ENCODE measurements at places on chromosomes 6 and 20.

DNA sequence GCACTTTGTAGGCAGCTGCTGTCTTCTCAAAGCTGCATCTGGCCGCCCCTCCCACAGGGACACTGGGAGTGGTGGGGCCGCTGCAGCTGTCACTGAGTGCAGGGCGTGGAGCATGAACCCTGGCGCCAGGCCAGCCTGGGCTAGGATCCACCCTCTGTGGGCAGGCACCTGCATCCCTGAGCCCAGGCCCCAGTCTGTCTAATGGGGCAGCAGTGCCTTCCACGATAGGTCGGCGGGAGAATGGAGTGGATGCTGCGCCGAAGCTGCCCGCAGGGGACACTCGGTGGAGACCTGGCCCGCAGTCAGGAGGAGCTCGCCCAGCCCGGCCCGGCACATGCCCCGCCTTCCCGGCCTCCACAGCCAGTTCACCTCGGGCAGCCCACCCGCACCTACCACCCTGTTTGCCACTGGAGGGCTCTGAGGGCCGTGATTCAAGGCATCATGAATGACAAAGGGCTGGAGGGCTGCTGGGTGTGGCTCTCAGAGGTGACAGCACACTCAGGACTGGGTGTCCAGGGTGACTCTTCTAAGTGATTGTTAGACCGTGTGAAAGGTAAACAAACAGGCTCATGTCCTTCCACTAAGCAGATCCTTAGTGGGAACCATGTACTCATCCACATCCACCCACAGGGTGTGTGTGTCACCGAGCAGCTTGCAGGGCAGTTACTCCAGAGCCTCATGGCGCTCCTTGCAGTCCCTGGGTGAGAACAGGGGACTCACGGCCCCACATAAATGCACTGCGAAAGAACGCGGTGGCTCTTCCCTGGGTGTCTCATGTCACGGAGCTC is 133.9 kb downstream of the AGPAT4 start:
- peak; percentile 36 for DNase-seq

DNA sequence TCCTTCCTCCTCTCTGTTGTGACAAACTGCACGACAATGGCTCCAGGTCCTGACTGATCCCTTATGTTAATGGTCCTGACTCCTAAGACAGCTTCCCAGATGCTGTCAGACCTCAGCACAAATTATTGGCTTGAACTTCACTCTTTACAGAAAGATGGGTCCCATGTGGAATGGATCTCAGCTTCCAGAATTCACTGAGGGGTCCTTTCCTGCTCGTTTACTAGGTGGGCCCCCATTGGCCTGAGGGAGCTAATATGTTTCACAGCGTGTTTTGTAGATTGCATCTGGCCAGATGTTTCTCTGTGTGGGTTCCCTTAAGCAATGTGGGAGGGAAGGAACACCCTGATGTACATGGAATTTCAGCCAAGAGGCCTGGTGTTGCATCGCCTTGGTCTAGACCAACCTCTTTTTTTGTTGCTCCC is 826.6 kb downstream of the MAFB start:
- no peak for DNase-seq

DNA sequence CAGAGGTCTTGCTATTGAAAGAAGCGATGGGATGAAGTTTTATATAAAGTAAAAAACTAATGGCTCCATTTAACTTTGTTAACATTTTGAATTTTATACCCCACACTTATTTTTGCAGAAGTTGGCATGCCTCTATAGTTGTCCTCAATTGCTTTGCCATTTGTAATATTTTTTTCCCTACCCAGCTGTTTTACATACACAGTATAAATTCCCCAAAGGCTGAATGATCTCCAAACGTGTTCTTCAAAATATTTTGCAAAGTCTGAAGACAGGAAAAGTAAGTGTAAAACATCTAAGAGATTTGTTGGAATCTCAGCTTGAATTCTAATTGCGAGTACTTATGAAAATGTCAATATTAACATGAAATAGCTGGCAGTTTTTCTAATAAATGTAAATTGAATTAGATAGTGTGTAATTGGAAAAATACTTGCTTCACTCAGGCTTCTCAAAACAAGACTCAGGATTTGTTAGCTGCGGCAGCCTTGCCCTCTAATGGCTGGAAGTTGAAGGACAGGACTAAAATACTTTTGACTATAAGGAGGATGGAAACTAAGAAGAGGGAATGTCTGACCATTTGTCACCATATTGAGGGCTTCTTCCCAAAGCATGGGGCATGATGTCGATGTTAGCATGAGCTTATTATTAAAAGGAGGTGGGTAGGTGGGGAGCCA is 226.8 kb downstream of the UST start:
- DNase-seq = no peak

DNA sequence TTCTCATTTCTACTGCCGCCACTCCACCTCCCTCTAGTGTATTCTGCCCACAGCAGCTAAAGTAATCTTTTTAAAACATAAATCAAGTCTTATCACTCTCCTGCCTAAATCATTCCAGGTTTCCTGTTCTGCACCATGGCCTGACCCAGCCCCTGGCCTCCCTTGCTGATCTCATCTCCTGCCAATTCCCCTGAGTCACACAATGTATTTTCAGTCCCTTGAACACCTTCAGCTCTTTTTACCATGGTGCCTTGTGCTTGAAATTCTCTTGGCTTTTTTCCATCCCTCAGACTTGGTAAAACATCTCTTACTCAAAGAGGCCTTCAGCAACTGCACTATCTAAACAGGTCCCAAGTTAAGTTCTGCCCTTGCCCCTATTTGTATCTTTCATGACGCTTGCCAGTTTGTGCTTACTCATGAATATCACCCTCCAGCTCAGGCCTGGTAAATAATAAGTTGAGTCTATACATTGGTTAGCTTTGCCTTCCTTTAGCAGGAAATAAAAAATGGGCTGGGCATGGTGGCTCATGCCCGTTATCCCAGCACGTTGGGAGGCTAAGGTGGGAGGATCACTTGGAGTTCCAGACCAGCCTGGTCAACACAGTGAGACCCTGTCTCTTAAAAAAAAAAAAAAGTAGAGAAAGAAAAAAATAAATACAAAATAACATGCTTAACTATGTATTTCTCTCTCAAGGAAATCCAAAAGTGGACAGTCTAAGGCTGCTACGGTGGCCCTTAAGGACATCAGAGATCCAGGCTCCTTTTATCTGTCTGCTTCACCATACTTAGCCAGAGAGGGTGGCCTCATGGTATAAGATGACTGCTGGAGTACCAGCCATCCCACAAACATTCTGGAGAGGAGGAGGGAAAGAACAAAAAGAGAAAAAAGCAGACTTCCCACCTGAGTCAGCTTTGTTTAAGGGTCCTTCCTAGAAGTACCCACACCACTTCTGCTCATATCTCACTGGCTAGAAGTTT is 62.2 kb downstream of the ARFGEF2 start:
- no peak for DNase-seq

DNA sequence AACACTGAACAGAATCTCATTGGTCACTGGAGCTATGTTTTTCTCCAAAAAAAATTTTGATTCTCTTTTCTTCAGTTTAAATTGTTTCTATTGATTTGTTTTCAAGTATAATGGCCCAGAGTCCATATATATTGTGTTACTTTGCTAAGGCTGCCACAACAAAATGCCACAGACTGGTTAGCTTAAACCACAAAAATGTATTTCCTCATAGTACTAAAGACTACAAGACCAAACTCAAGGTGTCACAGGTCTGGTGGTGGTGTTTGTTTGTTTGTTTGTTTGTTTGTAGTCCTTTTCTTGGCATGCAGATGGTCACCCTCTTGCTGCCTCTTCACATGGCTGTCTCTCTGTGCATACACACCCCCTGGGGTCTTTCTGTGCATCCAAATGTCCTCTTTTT is 34.0 kb downstream of the BMP5 start:
- no peak for DNase-seq

DNA sequence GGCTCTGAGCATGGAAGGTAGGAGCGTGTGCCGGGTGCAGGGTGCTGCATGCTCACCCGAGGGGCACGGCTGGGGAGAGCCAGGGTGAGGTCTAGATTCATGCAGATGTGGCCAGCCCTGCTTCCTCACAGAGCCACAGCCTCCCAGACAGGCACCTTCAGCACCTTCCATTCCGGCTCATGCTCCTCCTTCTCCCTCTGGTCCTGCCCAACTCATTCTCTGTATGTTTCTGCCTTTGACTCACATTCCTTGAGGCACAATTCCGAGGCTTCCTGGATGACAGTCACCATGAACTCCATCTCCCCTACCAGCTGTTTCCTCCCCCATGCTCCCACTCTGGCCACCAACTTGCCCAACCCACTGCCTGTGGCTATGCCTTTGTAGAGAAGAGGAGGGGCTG is 35.4 kb downstream of the DACT2 start:
- no peak for DNase-seq

DNA sequence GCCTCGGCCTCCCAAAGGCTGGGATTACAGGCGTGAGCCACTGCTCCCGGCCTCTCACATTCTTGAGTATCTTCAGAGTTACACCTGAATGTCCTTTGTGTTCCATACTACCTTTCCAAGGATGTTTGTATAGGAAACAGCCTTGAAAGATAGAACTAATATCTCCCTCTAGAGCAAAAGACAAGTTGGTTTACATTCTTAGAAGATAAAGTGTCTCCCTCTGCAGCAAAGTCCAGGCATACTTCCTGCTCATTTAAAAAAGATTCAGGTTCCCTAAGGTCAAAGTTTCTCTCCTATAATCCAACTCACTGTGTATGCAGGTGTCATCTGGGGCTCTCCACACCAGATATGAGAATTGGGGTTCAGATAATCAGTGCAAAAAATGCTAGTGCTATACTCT is 224.4 kb downstream of the TPBG start:
- DNase-seq = no peak

- DNase-seq = no peak
Measured at GRCh38 chr6:14361297-14361696, 243.7 kb downstream of the CD83 start.

GRCh38 chr6:83403191-83403590 is 27.7 kb downstream of the ME1 start:
- DNase-seq = no peak

GRCh38 chr20:56736285-56736857 is 107.3 kb downstream of the TFAP2C start:
- DNase-seq = no peak

DNA sequence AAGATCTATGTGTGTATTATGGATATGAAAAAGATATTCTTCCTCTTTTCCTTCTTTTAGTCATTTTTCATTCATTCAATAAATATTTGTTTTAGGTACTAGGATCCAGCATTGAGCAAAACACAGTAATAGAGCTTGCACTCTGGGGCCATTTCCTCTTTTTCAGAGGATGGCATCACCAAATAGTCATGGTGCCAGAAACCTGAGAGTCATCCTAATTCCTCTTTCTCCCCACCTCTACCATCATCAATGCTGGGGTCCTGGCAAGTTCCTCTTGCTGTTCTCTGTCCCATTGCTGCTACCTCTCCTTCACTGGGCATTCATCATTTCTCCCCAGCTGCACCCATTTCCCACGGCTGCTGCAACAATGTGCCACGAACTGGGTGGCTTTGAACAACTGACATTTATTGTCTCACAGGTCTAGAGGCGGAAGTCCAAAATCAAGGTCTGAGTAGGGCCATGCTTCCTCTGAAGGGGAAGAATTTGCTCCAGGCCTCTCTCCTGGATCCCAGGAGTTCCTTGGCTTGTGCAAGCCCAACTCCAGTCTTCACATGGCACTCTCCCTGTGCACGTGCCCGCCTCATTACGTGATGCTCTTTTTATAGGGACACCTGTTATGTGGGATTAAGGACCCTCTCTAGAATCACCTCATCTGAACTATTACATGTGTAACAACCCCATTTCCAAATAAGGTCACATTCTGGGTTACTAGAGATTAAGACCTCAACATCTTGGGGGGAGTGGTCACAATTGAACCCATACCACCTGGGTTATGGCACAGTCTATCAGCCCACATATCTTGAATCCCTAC is 9.5 kb upstream of the IGF2R start:
- no peak for DNase-seq

DNA sequence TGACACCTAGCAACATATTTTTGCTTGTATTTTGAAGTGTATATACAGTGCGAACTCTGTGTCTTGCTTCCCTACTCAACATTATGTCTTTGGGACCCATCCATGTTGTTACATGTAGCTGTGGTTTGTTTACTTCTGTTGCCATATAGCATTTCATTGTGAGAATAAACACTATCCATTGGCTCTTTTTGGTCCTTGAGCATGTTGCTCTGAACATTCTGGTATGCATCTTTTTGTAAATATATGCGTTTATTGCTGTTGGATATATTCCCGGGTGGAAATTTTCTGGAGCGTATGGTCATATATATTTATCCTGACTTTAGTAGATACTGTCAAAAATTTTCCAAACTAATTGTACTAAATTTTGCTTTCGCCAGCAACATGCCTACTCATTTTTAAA is 222.5 kb upstream of the SPTLC3 start:
- DNase-seq = no peak

DNA sequence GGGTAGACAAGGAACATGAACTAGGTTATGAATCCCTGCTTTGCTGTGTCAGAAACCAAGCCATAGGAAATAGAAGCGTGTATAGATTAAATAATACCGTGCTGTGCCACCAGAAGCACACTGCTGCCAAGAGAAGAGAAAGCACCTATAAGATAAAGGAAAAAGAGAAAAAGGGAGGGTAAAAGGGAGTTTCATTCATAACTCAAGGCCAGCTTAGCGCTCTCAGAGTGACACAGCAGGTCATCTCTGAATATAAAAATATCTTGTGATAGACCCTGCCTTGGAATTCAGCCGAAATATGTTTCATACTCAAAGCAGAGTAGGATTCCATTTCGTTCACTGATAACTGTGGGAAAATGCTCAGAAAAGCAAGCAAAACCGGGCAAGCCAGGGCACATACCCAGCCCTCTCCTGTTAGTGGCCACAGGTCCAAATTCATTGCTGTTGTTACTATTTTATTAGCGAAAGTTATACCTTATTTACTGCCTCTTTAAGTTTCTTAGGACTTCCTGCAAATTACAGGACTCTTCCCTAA is 8.7 kb downstream of the JAG1 start:
- DNase-seq = no peak

DNA sequence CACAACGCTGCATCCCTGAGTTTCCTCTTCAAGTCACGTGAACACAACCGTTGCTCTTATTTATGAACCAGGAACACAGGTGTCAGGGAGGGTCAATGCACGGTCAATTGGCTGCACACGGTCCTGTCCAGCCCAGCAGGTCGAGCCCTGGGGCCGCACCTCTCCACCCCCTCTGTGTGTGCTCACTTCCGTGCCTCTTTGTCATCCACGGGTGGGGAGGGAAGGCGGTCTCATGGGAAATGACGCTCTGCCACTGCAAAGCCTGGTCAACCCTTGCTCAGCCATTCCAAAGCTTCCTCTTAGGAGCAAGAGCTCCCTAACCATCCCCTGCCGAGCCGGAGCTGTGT is 38.7 kb downstream of the DACT2 start:
- DNase-seq = no peak

DNA sequence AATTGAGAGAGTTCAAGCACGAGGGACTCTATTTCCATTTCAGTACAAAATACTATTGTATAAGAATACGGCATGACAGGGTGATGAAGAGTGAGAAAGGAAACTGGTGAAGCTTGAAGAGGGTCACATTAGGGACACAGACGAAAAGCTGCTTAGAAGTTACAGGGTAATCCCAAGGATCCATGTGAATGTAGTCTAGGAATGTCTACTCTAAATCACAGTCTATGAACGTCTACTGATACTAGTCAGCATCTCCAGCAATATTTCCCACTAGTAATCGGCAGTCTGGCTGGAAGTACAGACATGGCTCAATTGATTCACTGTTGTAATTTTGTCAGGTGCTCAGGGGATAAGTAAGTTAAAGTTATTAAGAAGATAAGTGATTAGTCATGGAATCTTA is 156.4 kb downstream of the ASCC3 start:
- DNase-seq = no peak

- DNase-seq = no peak
Measured at GRCh38 chr20:24537210-24537609, 67.8 kb downstream of the SYNDIG1 start.

- no peak for DNase-seq
Measured at GRCh38 chr6:43200541-43200940, 18.5 kb downstream of the CUL9 start.
